ENCODE measurements at places on chromosomes 7 and 10. TPM values are rescaled to one million over a fixed set of nuclear protein-coding genes. Genes with fewer than 3 reads are reported as not detected.

DNA sequence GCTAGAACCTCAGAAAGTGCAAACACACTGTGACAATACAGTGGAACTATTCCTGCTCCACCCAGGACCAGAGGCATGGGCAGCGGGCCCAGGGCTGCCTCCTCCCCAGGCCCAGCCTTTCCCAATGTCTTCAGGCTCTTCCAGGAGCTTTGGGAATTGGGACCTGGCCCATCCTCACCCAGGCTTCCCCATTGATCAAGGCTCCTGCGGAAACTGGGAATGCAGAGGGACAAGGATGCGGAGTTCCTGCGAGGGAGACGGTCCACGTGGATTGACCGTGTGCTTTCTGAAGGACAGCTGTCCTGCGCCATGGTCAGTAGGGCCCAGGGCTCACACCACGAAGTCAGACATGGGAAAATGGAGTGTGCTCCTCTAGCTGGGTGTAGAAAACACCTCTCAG lies 56.6 kb downstream of the CSGALNACT2 start:
- H3K4me3 ChIP-seq: no peak overlapping the region
- DNase-seq: no peak
- no peaks in the 10 kb centered on the region for H3K27me3 ChIP-seq
- H3K27ac ChIP-seq: no peak overlapping the region
- H3K4me1 ChIP-seq: no peaks in the 10 kb centered on the region

DNA sequence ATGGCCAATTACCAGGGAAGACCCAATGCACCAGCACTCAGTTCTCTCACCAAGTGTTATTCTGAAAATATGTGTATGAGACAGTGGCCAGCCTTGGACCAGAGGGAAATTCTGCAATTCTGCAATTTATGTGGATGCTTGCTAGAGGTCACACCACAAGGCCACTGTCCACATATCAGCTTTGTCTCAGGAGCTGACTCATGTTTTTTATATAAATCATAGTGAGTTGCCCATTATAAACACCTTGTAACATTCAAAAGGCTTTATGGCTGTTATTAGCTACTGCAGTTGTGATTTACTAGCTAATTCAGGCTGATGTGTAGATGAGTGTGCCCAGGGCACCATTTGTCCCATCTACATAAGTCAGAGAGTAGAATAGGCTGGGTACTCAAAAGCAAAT lies 649.0 kb downstream of the LRMDA start:
- H3K36me3 ChIP-seq: no peaks in the 10 kb centered on the region
- H3K27ac ChIP-seq: no peak overlapping the region
- no peaks in the 10 kb centered on the region for H3K4me1 ChIP-seq
- DNase-seq: no peak
- no peaks in the 10 kb centered on the region for H3K27me3 ChIP-seq

DNA sequence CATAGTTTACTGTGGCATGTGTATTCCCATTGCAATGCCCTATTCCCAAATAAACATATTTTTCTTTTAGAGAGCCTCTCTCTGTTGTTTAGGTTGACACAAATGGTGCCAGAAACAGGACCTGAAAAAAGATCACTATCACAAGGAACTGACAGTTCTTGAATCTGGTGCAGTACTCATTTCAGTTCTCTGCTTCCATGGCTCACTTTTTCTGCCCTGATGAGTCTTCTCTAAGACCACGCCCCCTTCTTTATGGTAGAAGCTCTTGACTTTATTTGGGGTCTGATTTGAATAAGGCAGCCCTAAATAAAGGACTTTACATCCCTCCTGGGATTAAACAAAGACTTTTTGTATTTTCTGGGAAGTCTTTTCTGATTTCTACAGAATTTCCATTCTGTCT lies 3.5 kb upstream of the CCDC126 start:
- H3K27me3 ChIP-seq: no peaks in the 10 kb centered on the region
- no peak for DNase-seq
- peaks cover 4% of the 10 kb centered on the region for H3K4me1 ChIP-seq
- no peak overlapping the region for H3K4me3 ChIP-seq

DNA sequence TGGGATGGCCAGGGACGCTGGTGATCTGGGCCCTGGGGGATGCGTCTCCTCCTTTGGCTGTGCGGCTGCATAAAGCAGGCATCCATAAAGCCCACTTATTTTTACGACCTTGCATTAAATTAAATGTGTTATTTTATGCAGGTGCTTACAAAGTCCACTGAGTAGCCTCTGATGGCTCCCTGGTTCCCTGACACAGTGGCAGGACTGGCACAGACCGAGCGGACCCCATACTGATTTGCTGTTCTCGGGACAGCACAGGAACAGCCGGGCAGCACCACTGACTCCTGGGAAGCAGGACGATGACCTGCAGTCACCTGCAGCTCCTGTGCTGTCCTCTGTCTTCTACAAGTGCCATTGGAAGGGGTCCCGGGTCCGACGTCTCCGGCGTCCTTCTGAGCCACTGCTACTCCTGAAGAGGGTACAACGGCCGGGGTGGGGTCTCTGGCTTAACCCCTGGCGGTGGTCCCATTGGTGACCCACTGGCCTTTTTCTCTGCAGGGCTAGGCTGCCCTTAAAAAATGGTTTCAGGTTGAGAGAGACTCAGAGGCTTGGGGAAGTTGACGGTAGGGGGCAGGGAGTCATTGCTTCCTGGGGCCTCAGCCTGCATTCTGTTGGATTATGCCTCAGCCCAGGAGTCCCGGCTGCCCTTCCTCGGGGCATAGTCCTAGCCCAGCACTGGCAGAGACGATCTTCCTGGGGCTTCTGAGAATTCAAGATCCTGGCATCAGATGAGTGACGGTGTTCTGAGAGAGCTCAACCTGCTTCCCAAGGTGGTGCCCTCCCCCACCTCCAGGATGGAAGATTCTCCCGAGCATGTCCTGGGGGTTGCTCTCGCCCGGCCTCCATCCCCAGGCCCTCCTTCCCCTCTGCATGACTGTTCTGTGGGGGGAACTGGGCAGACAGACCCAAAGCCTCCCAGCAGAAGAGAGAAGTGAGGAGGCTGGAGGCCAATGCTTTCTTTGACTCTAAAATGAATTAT lies 330.1 kb downstream of the ADARB2 start:
- DNase-seq: no peak
- no peaks in the 10 kb centered on the region for H3K36me3 ChIP-seq
- no peak overlapping the region for H3K4me3 ChIP-seq
- H3K27me3 ChIP-seq: no peaks in the 10 kb centered on the region
- no peak overlapping the region for H3K27ac ChIP-seq

DNA sequence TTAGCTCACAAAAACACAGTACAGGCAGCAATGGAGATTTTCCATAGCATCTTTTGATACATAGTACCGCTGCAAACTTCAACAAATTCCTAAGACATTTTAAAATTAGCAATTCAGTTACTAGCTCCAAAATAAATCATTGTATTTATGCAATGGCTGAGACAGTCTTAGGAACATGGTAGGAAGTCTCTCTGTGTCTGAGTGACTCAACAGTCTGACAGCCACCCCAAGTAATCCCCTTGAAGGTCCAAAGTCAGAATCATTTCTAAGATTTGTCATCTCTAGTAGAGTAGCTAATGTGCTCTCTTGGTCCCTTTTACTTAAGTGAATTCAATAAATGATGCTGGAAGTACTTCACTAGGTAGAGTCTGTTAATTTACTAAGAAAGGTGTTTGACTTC lies 93.8 kb upstream of the NOBOX start:
- no peak overlapping the region for H3K4me3 ChIP-seq
- H3K4me1 ChIP-seq: no peaks in the 10 kb centered on the region
- DNase-seq: no peak
- H3K27me3 ChIP-seq: no peaks in the 10 kb centered on the region
- no peak overlapping the region for H3K27ac ChIP-seq

DNA sequence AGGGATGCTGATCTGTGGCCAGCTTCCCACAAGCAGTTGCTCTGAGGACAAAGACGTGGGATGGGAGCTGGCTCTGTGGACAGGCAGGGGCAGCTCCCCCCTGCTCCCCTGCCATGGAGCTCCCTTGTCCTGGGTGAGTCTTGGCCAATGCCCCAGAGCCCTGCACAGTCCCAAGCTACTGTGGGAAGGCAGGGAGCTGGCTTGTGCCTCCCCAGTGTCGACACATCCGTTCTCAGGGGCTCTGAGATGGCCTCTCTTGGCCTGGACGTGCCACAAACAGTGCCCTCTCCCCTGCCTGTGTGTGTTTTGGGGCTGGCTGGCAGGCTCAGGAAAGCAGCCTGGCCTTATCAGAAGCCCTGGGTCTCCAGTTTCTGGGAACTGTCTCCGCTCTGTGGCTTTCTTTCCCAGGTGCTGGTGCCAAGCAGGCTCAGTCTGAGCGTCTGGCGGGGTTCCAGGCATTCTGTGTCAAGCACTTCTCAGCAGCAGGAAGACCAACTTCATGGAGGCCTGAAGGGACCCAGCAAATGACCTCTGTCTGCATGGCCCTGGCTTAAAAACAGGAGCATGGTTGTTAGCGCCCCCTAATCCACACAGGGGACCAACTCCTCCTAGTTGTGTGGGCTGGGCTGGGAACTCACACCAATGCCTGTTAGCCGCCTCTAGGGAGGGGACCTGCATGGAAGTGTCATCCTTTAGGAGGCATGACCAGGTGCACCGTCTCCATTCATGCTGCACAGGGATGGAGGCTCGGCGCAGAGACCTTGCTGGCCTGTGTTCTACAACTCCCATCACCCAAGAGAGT lies 375.2 kb downstream of the RPS24 start:
- H3K27ac ChIP-seq: peak overlapping the region; percentile 46
- peak; percentile 82 for DNase-seq
- H3K27me3 ChIP-seq: no peaks in the 10 kb centered on the region
- no peaks in the 10 kb centered on the region for H3K36me3 ChIP-seq
- no peaks in the 10 kb centered on the region for H3K4me1 ChIP-seq
- H3K4me3 ChIP-seq: no peak overlapping the region

- DNase-seq: peak; percentile 60
- no peak overlapping the region for H3K4me3 ChIP-seq
- H3K27ac ChIP-seq: peak overlapping the region; percentile 24
- no peaks in the 10 kb centered on the region for H3K27me3 ChIP-seq
Observed at GRCh38 chr7:74043523-74043951, 15.6 kb downstream of the ELN start.

DNA sequence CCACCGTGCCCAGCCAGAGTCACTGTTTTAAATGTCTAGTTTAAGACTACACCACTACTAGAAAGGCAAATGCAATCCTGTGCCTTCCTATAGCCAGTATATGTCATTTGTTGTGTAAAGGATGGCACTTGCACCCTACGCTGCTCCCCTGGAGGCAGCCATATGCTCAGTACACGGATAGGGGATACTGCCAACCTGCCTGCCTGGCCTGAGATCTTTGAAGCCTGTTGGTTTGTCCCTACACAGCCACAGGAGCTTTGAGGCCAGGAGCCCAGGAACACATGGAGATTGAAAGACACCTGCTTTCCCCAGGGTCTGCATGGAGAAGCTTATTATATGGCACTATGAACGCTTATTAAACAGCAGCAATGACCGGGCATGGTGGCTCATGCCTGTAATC lies 2.3 kb upstream of the SCRN1 start:
- no peaks in the 10 kb centered on the region for H3K4me1 ChIP-seq
- H3K27ac ChIP-seq: no peak overlapping the region
- H3K36me3 ChIP-seq: no peaks in the 10 kb centered on the region
- no peaks in the 10 kb centered on the region for H3K27me3 ChIP-seq
- no peak for DNase-seq

GRCh38 chr7:17040716-17041115 lies 158.9 kb upstream of the AGR3 start:
- H3K27me3 ChIP-seq: no peaks in the 10 kb centered on the region
- no peaks in the 10 kb centered on the region for H3K4me1 ChIP-seq
- no peaks in the 10 kb centered on the region for H3K36me3 ChIP-seq
- H3K27ac ChIP-seq: no peak overlapping the region

DNA sequence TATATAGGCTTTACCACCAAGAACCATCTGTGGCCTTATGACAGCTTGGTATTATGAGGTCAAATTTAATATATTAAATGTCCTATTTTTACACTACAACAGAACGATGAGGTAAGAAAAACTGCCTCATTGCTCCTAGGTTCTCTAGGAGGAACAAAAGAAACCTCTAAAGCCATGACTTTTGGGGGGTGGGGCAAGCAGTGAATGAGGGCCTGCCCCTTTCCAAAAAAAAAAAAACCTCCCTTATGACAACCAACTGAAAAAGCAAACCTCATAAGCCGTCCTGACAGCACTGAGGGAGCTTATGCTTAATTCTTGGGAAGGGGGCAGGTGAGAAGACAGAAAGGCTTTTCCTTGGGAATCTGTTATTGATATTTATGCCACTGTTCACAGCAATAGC lies 116.6 kb downstream of the KMT2E start:
- no peaks in the 10 kb centered on the region for H3K27me3 ChIP-seq
- no peak for DNase-seq
- no peaks in the 10 kb centered on the region for H3K36me3 ChIP-seq

- no peak for DNase-seq
- no peaks in the 10 kb centered on the region for H3K36me3 ChIP-seq
- no peaks in the 10 kb centered on the region for H3K4me1 ChIP-seq
- no peak overlapping the region for H3K27ac ChIP-seq
- no peak overlapping the region for H3K4me3 ChIP-seq
Observed at GRCh38 chr10:87519582-87519981, 14.9 kb downstream of the MINPP1 start.

GRCh38 chr7:129205126-129205818 lies 16.8 kb downstream of the SMO start:
- no peak overlapping the region for H3K27ac ChIP-seq
- DNase-seq: no peak
- H3K36me3 ChIP-seq: no peaks in the 10 kb centered on the region
- H3K27me3 ChIP-seq: no peaks in the 10 kb centered on the region
- no peaks in the 10 kb centered on the region for H3K4me1 ChIP-seq

DNA sequence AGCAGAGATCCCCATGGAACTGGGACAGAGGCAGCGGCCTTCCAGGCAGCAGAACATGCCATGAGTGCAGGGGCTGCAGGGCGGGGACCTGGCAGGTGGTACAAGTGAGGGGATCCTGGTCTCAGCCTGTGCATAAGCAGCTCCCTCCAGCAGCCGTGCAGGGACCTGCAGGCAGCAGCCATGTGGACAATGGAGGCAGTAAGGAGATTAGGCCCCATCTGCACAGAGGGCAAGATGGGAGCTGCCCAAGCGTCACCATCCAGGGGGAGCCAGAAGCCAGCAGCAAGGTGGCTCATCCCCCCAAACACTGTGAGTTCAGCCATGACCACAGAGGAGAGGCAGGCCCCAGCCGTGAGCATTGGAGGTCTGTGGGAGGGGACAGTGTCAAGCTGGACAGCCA lies 3.1 kb downstream of the DDC start:
- no peaks in the 10 kb centered on the region for H3K4me1 ChIP-seq
- no peak for DNase-seq
- no peak overlapping the region for H3K4me3 ChIP-seq
- H3K27me3 ChIP-seq: no peaks in the 10 kb centered on the region

GRCh38 chr10:34816501-34817002 lies 1.5 kb upstream of the PARD3 start:
- H3K27ac ChIP-seq: peak overlapping the region; percentile 95
- peak; percentile 25 for DNase-seq
- H3K36me3 ChIP-seq: no peaks in the 10 kb centered on the region
- no peaks in the 10 kb centered on the region for H3K27me3 ChIP-seq
- peak overlapping the region; percentile 56 for H3K4me3 ChIP-seq
- peaks cover 13% of the 10 kb centered on the region for H3K4me1 ChIP-seq

The H2BK1 gene
- not detected for total RNA-seq

The AGBL3 gene
- total RNA-seq: 9.3 TPM

The KBTBD2 gene
- 96.1 TPM for total RNA-seq

The UNCX gene
- total RNA-seq: not detected

The RELN gene
- 2.9 TPM for total RNA-seq

The CYP26C1 gene
- 0.15 TPM for total RNA-seq

The PDZD7 gene
- 0.61 TPM for total RNA-seq

The CYTH3 gene
- 25.2 TPM for total RNA-seq
